HCT116 (cell line): ENCODE measurements at places on chromosomes 2 and 18. TPM values are rescaled to one million over a fixed set of nuclear protein-coding genes. Genes with fewer than 3 reads are reported as not detected.

DSG3 gene
- total RNA-seq, result 0.05 TPM

B3GNT7 gene
- 6.1 TPM for total RNA-seq

TRIM43 gene
- not detected for total RNA-seq

GRCh38 chr2:98952966-98953365 is 16.9 kb upstream of the CRACDL start:
- no peak overlapping the region for H3K4me3 ChIP-seq
- no peak overlapping the region for H3K27ac ChIP-seq
- no peaks in the 10 kb centered on the region for H3K27me3 ChIP-seq
- no peak for DNase-seq

- no peaks in the 10 kb centered on the region for H3K27me3 ChIP-seq
- H3K4me1 ChIP-seq, result no peaks in the 10 kb centered on the region
- no peak overlapping the region for H3K4me3 ChIP-seq
- no peak overlapping the region for H3K27ac ChIP-seq
- no peaks in the 10 kb centered on the region for H3K36me3 ChIP-seq
Observed at GRCh38 chr2:8162552-8162951, 519.3 kb upstream of the ID2 start.

GRCh38 chr2:60581433-60582282 is 28.2 kb upstream of the BCL11A start:
- no peak overlapping the region for H3K27ac ChIP-seq
- peak overlapping the region; percentile 43 for H3K4me3 ChIP-seq
- H3K4me1 ChIP-seq, result peaks cover 14% of the 10 kb centered on the region
- peaks cover 5% of the 10 kb centered on the region; the same call in 1 of the 2 replicates for H3K27me3 ChIP-seq

- no peak for DNase-seq
- peaks cover 14% of the 10 kb centered on the region; the same call in 1 of the 2 replicates for H3K27me3 ChIP-seq
- H3K4me3 ChIP-seq, result no peak overlapping the region
- no peaks in the 10 kb centered on the region for H3K4me1 ChIP-seq
- H3K27ac ChIP-seq, result no peak overlapping the region
Observed at GRCh38 chr2:2827046-2827636, 496.1 kb upstream of the MYT1L start.
